ENCODE measurements at places on chromosomes 3 and 15.

- DNase-seq: no peak
These were observed 72.5 kb downstream of the SNTN start for GRCh38 chr3:63724987-63725386.

DNA sequence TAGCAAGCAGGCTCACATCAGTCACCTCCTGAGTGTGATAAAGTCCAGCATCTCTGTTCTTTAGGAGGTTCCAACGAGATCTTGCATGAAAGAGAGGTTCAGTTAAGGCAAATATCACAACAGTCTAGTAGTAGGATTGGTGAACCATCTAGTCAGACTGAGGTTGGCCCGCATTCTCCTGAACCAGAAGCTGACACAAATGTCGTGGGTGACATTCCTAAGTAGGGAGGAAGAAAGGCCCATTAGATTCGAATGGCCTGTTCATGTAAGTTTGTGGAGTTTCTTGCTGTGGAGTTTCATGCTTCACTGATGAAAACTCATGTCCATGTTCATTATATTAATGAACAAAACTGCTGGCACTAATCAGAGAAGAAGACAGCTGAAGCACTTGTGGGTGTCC is 66.7 kb upstream of the XCR1 start:
- no peak for DNase-seq

GRCh38 chr15:68319997-68320396 is 42.5 kb downstream of the FEM1B start:
- DNase-seq: no peak

DNA sequence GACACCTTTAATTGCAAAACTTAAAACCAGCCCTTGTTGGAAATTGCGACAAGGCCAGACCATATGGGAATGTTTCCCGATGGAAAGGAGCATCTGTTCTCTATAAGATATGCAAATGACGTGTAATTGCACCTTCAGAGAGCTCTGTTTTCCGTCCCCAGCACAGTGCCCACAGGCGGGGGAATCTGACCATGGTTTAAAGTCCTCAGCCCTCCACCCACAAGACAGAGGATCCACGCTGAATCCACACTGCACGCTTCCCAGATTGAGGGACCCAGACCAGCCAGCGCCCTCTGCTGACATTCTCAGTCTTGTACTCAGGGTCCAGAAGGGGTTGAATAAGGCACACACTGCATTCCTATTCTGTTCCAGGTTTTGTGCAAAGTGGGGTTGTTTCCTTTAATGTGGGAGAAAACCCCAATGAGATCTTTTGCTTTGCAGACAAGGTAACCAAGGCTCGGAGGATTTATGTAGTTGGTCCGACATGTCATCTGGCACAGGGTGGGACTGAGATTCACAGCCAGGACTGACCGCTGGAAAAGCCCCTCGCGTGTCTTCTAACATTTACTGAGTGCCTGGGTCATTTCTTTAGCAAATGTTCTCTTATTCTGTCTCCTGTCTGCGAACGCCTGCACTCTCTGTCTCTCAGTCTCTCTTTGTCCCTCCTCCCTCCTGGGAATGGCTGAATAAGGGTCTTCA is 36.8 kb upstream of the KLHL25 start:
- no peak for DNase-seq

GRCh38 chr15:59814409-59814808 is 125.3 kb upstream of the BNIP2 start:
- no peak for DNase-seq
